ENCODE measurements at places on chromosomes 2 and 18. TPM values are rescaled to one million over a fixed set of nuclear protein-coding genes. Genes with fewer than 3 reads are reported as not detected.

- DNase-seq, result no peak
These were observed 20.5 kb upstream of the HNMT start for GRCh38 chr2:137943678-137944347.

- DNase-seq, result no peak
These were observed 23.1 kb upstream of the RAB31 start for GRCh38 chr18:9684881-9685614.

Gene GPR17
- total RNA-seq, result 0.45 TPM

DNA sequence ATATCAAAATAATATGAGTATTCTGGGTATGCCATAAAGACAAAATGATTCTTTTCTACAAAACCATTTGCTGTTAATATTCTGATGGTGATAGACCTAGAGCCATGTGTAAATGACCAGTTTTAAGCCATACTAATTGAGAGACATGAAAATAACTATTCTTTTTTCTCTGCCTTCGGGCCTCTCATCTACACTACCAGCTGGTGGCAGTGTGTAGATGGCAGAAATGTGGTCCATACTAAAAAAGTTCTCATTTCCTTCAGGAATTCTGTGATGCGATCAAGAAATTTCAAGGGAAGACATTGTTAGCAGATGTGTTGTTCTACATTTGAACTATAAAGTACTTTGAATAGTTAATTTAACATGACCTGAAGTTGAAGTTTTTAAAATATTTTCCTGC lies 485.2 kb downstream of the TRIB2 start:
- peak; percentile 24 for DNase-seq

DNA sequence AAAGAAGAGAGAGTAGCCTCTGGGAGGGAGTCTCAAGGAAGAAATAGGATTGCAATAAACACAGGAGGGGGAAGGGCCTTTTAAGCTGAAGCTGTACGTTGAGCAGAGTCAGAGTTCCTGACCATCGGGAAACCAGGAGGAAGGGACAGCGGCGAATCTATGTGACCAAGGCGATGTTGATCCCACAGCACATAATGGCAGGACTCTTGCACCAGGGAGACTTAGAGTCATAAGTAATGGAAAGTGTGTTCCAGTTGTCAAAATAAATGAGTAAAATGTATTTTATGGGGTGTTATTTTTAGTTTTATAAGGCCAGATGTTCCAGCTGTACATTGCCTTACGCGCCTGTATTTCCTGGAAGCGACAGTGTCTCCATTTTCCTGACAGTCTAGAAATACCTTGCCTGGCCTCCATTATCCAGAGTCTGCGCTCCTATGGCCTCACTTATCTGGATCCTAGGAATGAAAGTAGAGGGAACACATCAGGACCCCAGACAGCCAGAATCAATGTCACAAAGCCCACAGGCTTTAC lies 152.8 kb upstream of the COPS8 start:
- DNase-seq, result no peak

DNA sequence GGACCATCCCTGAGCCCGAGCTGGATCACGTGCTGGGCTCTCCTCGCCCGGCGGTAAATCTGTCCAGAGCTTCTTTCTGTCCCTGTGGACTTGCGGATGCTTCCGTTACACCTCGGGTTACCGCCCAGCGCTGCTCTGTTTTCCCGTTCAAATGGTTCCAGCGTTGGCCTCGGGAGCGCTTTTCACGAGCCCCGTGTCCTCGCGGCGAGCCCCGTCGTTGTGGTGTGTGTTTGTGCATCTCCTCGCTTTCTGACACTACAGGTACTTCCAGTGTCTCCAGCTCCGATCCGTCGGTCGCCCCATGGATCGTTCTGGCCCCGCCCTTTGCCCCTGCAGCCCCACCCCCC lies 77.4 kb downstream of the RTP5 start:
- DNase-seq, result no peak

- DNase-seq, result no peak
These were observed 163.4 kb downstream of the EHBP1 start for GRCh38 chr2:62868947-62869346.

DNA sequence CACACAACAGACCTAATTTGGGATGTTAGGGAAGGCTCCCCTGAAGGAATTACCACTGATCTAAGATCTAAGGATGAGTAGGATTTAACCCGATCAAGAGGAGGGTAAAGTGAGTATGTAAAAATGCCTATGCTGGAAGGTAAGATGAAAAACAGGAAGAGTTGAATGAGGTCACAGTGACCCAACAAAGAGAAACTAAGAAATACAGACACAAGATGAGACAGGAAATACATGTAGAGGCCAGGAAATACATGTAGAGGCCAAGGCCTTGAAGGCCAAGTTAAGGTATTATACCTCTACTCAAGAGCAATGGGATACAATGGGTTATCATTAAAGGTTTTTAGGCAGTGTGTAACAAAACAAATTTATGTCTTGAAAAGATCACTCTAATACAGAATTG lies 131.6 kb upstream of the TANK start:
- DNase-seq, result no peak

DNA sequence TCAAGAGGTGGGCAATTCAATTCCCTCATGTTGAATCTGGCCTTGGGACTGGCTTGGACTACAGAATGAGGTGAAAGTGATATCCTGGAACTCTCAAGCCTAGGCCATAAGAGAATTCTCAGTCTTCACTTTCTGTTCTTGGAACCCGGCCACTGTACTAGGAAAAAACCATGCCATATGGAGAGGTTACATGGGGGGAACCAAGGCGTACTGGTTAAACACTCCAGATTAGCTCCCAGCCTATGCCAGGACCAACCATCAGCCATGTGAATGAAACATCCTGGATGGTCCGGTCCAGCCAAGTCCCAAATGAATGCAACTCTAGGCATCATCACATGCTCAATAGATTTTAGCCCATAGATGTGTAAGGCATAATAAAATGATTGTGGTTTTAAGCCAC lies 56.4 kb downstream of the ZNF385B start:
- no peak for DNase-seq

DNA sequence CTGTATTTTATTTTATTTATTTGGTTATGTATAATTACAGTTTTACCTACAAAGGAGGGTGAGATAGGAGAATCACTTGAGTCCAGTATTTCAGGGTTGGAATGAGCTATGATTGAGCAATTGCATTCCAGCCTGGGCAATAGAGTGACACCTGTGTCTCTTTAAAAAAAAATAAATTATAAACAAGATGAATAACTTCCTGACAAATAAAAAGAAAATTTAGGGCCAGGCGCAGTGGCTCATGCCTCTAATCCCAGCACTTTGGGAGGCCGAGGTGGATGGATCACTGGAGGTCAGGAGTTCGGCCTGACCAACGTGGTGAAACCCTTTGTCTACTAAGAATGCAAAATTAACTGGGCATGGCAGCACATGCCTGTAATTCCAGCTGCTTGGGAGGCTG lies 17.3 kb downstream of the MTA3 start:
- no peak for DNase-seq

DNA sequence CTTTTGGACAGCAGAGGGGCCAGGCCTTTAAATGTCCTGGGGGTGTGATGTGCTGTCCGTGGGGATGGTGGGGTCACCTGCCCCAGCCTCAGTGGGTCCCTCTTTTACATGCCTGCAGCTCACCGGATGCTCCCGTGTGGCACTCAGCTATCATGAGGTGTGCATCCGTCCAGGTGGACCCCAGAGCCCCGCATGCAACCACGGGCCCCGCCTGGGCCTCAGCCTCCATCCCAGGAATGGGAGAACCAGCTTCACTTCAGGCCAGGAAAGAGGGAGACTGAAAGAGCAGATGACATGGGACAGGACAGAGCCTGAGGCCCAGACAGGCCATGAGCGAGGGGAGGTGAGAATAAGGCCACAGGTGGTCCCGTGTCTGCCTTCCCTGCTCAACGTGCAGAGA lies 37.5 kb downstream of the RAMP1 start:
- DNase-seq, result no peak

- DNase-seq, result no peak
These were observed 167.2 kb upstream of the MGAT5 start for GRCh38 chr2:134086594-134087219.

Gene CYS1
- 5.9 TPM for total RNA-seq

Gene CCDC138
- 21.3 TPM for total RNA-seq

GRCh38 chr2:191512874-191513273 lies 165.1 kb upstream of the NABP1 start:
- DNase-seq, result no peak

GRCh38 chr2:216774180-216774579 lies 78.8 kb upstream of the IGFBP5 start:
- no peak for DNase-seq

GRCh38 chr2:16416651-16417050 lies 249.0 kb downstream of the CYRIA start:
- no peak for DNase-seq

GRCh38 chr2:197707316-197708213 lies 2.4 kb downstream of the MARS2 start:
- DNase-seq, result peak; percentile 37

GRCh38 chr18:13480571-13481255 lies 245.6 kb downstream of the FAM210A start:
- no peak for DNase-seq

DNA sequence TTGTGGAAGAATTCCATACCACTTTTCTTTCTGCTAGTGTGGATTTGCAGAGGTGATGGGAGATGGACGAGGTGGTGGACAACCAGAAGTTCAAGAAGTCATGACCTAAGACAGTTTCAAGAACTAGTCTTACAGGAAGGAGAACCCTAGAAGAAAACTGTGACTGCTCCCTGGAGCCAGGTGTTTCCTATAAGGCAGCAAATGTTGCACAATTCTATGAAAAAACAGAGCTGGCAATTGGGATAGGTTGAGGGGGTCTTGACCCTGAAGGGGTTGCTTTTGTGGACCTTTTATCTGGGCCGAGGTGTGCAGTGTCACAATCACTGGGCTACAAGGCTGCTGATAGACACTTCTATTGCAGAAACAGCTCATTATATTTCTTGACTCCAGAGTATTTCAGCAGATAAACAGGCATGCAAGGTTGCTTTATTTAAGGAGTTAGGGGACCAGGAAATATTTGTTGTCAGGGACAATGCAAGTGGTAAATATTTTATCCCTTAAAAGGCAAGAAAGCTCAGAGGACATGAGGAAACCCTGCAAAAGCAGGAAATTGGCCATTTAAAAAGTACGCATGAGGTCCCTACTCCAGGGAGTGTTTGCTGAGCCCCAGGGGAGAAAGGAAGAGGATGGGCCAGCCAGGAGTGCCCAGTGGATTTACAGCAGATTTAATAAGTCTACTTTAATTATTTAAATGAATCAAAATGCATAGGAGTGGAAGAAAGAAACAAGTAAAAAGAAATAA lies 22.9 kb downstream of the APCDD1 start:
- no peak for DNase-seq

Gene CCDC74A
- 117 TPM for total RNA-seq

DNA sequence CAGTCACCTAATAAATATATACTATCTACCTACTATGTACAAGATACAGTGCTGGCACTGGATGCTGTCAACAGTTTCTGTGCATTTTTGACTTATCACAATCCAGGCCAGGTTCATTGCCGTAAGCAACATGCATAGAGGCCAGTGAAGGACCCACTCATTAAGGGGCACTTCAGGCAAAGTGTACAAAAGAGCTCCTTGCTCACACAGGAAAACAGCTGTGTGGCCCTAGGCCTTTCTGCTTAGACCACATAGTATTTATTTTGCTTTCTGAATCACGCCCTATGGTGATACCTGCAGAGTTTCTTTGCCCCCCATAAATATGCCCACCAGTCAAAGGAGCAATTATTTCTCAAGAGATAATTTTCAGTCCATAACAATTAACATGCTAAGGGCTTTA lies 39.6 kb upstream of the STAT4 start:
- no peak for DNase-seq

DNA sequence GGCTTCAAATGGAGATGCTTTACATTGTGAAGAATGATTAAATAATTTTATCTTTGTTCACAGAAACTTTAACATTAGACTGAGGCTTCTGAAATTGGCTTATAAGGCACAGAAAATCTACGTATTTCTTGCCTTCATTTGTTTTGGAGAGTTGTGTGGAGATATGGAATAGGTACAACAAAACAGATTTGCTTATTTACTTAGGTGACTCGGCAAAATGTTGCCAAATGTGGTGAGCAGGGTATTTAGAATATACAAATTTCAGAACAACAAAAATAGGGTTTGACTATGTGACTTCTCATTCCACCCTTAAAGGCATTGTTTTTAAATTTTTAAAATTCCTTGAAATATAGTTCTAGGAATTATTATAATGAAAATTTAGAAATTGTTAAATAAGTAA lies 134.2 kb downstream of the KCNJ3 start:
- no peak for DNase-seq

Gene AGXT
- total RNA-seq, result 0.07 TPM

DNA sequence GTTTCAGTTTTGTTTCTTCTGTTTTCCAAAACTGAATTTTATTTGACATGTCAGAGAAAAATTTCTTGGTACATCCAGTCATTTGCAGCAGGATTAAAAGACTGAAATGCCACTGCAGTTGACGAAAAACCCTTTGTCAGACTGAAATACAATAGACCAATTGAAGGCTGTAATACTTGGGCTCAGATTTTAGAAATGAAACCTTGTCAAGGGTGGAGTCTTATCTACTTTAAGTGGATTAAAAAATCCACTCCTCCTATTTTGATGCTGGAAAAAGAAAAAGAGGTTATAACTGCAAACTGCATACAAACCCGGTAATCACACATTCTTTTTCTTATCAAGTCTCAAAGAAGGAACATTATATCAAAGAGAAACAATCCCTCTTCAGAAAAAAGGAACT lies 80.2 kb upstream of the NEUROD1 start:
- no peak for DNase-seq

Gene PJVK
- total RNA-seq, result 0.31 TPM

DNA sequence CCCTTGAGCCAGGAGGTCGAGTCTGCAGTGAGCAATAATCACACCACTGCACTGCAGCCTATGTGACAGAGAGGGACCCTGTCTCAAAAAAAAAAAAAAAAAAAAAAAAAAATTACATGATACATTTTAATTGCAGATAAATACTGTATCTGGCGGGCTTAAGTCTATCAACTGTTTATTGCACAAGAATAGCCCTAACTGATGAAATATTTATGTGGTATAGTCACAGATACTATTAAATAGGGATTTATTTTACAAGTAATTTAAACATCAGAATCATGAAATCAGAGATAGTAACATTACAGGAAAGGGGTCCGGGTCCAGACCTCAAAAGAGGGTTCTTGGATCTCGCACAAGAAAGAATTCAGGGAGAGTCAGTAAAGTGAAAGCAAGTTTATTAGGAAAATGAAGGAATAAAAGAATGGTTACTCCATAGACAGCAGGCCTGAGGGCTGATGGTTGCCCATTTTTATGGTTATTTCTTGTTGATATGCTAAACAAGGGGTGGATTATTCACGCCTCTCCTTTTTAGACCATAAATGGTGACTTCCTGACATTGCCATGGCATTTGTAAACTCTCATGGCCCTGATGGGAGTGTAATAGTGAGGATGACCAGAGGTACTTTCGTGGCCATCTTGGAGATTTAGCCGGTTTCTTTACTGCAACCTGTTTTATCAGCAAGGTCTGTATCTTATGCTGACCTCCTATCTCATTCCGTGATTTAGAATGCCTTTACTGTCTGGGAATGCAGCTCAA lies 166.6 kb downstream of the PMAIP1 start:
- DNase-seq, result no peak

DNA sequence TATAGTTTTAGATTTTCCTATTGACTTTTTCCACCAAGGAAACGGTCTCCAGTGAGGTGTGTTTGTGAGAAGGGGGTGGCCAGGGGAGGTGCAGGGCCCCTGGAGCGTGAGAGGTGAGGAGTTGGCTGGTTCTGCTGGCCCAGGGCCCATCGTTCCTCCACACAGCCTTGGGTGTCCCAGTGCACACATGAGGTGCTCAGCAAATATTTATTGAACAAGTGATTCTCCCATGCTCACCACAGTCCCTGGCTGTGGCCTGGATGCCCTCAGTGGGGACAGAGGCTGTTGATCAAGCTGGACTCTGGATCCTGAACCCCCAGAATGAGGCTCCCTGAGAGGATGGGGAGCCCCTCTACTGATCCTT lies 5.0 kb downstream of the HAAO start:
- no peak for DNase-seq

Gene ASXL3
- total RNA-seq, result not detected
